ENCODE measurements at places on chromosomes 7 and 10.

DNA sequence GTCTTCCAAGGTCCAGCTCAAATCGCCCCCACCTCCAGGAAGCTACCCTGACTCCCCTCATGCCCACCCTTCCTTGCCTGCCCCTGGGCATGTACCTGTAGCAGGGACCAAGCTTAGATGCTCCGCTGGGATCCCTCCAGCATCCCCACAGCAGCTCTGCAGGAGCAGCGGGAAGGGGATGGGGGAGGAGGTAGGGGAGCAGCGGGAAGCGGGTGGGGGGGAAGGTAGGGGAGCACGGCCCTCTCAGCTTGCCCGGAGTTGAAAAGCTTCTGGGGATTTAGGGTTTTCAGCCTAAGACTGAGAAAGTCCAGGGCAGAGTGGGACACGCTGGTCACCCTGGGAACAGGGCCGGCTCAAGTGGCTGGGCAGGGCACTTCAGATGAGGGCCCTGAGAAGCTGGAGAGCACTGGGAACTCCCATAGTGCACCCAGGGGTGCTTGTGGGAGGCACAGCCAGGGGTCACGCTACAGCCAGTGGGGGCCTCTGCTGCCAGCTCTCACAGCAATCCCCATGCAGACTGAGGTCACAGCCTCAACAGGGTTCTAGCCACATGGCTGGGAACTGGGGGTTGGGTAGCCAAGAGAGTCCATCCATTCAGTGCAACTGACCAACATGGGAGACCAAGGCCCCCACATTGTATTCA, 13.4 kb downstream of the WDR86 start:
- DNase-seq = no peak

- no peak for DNase-seq
These were observed 74.3 kb upstream of the SHH start for GRCh38 chr7:155886391-155887173.

GRCh38 chr10:48768144-48768766, 83.6 kb downstream of the WDFY4 start:
- DNase-seq = no peak

- no peak for DNase-seq
These were observed 347.1 kb upstream of the NRP1 start for GRCh38 chr10:33681595-33681994.
